ENCODE measurements at places on chromosomes 2 and 18. TPM values are rescaled to one million over a fixed set of nuclear protein-coding genes. Genes with fewer than 3 reads are reported as not detected.

OTOS gene
- not detected for total RNA-seq

PJVK gene
- 5.9 TPM for total RNA-seq

CRYBA2 gene
- not detected for total RNA-seq

NT5C1B gene
- not detected for total RNA-seq

GALNT14 gene
- 2.0 TPM for total RNA-seq

EFR3B gene
- 4.9 TPM for total RNA-seq

ANKRD53 gene
- total RNA-seq, result 2.1 TPM
